G401 (cell line): ENCODE measurements at places on chromosomes 5 and 9.

- DNase-seq = no peak
Observed at GRCh38 chr9:89149726-89150125, 28.9 kb downstream of the SHC3 start.

DNA sequence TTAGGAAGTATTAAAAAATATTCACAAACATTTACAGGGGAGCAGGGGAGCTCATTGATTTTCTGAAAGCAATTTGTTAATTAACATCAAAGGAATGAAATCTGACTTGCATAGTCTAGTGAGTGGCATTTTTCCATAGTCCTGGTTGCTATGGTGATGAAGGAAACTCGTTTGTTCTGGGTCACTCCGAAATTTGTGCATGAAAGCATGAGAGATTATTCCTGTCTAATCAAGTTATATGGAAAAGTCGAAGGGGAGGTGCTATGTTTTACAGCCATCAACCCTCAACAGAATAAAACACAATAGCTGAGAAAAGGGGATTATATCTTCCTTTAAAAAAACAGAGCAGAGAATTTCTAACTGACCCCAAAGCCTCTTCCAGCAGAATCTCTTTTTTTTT lies 1495.7 kb upstream of the WWC1 start:
- no peak for DNase-seq

DNA sequence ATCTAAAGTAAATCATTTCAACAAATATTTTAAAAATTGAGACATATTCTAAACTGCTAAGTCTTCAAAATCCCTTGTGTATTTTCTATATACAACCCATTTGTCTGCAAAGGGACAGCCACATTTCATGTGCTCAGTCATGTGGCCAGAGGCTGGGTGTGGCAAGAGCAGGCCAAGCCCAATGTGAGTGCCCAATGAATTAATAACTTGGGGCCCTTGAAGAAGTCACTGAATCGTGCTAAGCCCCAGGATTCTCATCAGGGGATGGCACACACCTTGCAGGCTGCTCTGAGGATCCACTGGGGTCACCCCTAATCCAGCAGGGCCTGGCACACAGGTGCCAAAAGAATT lies 78.2 kb upstream of the SMIM23 start:
- no peak for DNase-seq

- no peak for DNase-seq
Observed at GRCh38 chr5:39102684-39103155, 28.5 kb upstream of the RICTOR start.

DNA sequence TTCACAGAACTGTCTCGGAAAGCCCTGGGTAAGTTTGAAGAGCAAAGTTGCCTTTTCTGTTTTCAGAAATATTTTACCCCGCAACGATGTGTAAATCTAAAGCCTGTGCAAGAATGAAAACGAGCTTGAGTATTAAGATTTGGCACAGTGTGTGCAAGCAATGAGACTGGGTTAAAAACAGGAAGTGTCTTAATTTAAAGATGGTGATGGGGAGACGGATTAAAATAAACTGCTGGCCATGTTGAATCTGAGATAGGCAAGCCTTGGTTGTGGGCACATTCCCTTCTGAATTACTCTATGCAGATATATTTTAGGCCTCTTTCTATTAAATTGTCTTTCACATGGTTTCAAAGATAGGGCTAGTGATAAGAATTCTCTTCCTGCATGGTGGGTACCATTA lies 294.2 kb upstream of the DMRT1 start:
- DNase-seq = no peak

GRCh38 chr9:20729523-20729922 lies 45.5 kb downstream of the FOCAD start:
- DNase-seq = no peak

DNA sequence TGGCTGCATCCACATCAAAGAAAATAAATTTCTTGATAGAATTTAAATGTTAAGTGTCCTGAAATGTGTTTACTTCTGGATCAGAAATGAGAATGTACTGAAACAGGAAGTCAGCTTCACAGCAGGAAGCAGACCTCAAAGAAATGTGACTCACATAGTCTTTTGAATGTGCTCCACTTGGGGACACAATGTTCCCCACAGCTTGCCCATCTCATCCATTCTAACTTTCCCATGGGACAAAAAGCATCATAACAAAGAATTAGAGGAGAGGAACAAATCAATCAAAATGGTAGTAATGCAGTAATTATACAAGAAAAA lies 85.7 kb downstream of the GRAMD2B start:
- no peak for DNase-seq

DNA sequence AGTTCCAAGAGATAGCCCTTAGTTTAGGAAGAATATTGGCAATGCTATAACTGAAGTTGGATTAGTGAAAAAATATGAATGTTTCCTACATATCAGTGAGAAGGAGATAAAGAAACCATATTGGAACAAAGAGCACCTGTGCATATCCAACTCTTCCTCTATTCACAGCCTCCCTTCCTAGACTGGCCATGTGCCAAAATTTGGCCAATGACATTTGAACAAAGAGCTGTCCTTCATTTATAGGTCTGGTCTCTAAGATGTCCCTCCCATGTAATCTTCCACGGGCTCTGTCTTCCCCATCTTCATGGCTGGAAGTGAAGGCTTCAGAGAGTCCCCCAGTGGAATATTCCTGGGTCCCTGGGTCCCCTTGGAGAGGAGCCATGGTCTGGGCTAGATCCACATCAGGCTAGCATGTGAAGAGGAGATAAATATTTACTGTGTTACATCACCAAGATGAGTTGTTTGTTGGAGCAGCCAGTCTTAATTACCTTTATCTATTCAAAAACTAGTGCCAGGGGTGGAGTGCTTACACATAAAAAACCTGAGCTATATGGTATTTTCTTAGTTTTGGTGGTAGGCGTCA lies 190.0 kb upstream of the S1PR3 start:
- DNase-seq = no peak
